Activated gamma-delta T cell treated with Interleukin-2 at 50 U/mL for 16 hours (primary cell): ENCODE measurements at places on chromosomes 7 and 10.

DNA sequence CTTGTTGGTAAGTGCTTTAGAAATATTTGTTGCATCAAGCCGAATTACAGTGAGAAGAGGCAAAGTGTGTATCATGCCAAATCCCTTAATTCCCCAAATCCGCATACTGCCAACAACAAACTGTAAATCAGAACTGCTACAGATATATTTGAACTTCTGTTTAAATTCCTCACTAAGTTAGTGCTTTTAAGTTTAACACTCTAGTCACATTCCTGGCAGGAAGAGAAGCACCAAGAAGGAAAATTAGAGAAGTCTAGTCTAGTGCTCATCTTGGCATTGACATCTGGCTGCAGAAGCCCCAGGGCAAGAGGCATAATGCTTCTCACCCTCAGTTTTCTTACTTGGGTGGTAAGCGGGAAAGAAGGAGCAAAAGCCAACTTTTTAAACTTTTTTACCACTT lies 343.5 kb downstream of the GPR37 start:
- DNase-seq, result no peak

DNA sequence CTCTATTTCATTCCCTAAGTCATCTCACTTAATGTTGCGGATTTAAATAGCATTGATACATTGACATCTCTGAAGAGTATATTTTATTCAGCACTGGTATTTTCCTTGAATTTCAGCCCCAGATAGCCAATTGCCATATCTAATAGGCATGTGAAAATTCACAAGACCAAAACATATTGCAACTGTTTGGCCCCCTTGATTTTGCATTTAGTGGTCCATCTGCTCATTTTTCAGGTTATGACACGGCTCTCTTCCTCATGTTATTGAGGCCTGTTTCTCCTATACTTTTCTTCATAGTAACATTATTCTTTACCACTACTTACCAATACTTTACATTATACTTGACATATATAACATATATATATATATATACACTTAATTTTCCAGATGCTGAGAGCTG lies 43.7 kb downstream of the MKLN1 start:
- no peak for DNase-seq

DNA sequence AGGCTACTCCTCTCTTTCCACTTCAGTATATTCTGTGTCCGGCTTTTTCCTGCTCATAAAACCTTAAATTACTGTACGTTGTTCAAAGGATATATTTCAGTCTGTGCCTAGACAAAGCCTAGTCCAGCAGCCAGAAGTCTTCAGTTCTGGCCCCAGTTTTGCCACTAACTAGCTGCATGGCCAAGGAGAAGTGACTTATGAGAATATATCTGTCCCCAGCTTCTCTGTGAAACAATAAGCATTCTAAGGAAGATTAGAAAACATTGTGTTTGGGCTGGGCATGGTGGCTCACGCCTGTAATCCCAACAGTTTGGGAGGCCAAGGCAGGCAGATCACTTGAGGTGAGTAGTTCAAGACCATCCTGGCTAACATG lies 105.0 kb upstream of the HDAC9 start:
- DNase-seq, result no peak

DNA sequence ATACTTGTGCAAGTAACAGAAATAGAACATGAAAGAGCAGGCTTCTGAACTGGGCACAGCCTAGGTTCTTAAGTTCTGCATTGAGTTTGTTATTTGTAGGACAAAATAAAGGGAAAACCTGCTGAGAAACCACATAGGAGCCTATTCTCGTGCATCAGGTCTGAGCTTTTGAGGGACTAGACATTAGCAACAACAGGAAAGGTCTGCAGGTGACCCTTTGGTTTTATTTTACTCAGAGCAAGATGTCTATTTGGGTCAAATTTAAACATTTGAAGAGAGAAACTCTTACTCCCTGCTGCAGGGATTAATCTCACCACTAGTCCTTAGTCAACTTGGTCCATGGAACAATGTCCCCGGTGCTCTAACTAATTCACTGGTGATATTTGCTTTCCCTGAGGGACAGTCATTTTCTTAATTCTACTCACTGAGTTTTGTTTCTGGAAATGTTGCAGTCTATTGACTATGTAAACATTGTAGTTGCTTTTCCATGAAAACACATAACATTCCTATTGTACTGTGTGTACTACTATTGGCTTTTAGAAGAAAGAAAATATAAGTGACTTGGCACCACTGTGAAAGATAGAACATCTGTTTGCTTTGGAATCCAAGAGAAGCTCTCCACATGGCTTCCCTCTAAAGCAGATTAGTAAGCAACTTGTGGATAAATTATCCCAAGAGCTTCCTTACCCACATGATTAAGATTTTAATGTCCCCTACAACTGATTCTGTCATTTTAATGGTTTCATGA lies 108.2 kb downstream of the CHRM2 start:
- DNase-seq, result no peak

- no peak for DNase-seq
Observed at GRCh38 chr10:81784111-81784597, 90.8 kb upstream of the NRG3 start.

DNA sequence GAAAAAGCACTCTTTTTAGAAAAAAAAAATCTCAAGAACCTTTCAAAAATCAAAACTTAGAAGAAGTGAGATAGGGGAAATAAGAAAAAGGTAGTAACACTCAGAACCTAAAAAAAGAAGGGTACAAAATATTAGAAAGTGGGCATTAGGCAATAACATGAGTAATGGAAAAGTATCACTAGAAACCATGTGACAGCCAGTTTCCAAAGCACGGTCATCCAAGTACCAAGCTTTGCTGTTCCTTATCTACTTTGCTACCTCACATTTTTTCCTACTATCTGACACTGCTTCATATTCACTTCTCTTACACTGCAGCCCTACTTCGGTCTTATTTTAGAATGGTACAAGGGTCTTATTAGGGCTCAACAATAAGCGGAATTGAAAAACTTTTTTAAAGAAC lies 30.3 kb downstream of the IMMP2L start:
- no peak for DNase-seq

GRCh38 chr10:121596689-121597503 lies 1.3 kb downstream of the FGFR2 start:
- DNase-seq, result no peak

DNA sequence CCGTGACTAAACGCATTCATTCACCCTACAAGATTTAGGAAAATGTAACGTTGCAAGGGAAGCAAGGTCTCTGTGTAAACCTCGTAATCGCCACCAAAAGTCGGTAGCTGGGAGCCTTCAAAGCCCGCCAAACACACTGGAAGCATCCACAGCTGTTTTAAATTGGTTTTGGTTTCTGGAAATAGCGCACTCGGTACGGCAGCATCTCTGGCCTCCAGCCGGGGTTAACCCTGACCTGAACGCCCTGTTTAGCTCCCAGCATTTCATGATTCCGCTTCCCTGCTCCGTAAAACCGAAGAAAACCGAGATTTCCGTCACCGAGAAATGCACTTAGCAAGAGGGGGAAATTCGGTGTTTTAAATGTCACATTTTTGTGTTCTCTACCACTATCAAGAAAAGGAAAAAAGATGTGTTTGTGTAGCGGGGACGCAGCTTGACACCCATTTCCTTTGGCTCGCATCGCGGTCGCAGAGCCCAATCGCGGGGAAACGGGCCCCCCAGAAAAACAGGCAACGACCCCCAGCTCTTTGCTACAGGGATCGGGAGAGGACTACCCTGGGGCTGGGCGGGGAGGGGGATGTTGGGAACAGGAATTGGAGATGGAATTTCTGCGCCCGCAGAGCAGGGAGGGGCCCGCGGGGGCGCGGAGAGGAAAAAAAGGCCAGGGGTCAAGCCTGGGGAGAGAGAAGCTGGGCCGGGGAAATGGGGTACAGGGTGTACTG lies 646 bp downstream of the SGCE start:
- DNase-seq, result no peak

DNA sequence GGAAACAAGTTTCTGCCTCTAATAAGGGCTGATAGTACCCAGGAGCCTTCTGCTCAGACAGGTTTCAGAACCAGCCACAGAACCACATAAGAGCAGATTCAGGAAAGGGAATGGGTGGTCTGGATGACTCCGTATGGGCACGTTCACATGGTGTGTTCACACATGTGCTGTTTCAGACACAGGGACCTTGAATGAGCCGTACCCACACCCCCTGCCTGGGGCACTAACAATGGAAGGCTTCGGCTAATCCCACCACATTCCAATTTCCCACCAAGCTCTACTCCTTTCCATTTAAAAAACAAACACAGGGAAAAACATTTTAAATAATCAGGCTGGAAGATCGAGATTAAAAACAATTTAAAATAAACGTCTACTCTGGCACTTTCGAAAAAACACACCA lies 217.3 kb downstream of the GRID1 start:
- no peak for DNase-seq

GRCh38 chr7:68121655-68122054 lies 1125.0 kb downstream of the TYW1 start:
- DNase-seq, result no peak

GRCh38 chr7:29421010-29421956 lies 142.4 kb upstream of the PRR15 start:
- DNase-seq, result no peak

DNA sequence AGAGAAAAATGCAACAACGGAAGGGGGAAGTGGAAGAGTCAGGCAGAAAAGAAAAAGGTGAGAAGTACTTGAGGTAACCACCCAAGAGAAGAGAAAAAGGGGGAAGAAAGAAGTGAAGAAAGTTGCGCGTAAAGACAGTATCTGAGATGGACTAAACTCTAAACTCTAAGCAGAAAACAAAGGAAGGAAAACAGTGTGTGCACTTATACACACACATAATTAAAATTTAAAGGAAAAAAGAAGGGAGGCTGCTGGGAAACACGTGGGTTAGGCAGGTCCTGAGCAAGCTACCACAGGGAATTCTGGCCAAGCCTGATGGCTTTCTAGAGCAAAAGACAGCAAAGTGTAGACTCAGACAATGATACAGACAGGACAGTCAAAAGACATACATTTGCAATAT lies 78.0 kb downstream of the UBE2H start:
- no peak for DNase-seq

DNA sequence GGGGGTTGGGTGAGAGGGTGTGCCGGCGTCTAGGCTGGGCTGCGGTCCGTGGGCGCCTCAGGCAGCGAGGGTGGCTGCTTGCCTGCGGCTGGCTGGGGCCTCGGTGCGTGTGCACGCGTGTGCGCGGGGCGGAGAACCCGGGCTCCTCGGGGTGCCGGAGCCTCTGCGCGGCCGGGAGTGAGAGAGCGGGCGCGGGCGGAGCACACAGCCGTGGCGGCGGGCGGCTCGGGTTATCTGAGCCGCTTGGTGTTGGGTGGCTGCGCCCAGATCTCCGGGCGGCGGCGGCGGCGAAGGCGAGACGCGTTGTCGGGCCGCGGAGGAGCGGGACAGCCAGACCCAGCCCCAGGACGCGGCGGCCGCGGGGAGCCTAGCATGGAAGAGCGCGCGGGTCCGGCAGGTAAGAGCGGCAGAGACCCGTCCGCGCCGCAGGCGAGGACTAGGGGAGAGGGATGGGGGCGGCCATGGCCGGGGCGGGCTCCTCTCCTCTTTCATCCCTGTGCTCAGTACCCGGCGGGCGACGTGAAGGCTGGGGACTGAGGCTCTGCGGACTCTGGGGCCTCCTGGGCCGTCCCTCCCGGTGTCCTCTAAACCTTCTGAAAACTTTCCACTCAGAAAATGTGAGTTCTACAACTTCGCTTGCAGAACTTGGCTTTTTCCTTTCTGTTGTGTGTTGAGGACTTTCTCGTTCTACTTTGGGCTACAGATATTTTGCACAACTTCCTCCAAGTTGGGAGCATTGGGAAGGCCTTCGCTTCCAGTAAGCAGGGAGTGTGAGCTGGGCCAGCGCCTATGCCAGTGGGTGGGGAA lies 9.8 kb upstream of the PAX2 start:
- DNase-seq, result no peak

DNA sequence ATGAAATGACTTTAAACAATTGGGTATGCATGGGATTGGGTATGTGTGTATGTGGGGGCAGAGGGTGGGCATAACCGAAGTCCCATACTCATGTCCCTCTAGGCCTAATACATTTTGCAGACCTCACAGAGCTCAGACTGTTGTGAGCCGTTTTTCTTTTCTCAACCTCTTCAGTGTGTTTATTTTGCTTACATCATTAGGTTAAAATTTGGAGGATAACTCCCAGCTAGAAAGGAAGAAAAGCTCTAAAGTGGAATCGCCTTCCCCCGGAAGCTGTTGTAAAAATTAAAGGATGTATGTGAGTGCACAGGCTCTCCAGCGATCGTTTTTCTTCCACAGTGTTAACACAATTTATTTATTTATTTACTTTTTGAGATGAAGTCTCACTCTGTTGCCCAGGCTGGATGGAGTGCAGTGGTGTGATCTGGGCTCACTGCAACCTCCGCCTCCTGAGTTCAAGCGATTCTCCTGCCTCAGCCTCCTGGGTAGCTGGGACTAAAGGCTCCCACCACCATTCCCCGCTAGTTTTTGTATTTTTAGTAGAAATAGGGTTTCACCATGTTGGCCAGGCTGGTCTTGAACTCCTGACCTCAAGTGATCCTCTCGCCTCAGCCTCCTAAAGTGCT lies 1.5 kb upstream of the H2AZ2 start:
- no peak for DNase-seq

- no peak for DNase-seq
Observed at GRCh38 chr10:8473205-8473604, 418.7 kb downstream of the GATA3 start.

DNA sequence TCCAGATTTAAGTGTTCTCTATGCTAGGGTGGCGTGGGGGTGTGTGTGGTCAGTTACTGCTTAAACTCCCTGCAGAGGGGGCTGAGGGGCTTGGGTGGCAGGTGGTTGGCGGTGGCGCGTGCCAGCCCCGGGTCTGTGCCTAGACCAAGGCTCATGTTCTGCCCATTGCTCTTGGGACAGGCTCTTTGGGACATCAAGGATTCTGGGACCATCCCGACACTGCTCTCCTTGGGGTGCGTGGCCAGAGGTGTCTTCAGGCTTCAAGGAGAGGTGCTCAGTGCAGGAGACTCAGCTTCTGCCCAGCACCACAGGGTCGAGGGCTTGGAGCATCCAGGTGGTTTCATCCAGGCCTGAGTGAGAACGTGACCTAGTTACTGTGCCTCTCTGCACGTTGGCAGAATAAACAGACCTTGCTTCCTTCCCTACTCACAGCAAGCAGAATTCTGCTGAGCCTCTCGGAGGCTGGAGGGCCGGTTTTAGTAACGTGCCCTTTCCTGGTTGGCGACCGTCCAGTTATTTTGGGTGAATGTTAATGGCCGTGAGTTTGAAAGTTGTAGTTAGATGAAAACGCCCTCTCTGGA lies 39.9 kb downstream of the CAMK1D start:
- DNase-seq, result no peak

- DNase-seq, result no peak
Observed at GRCh38 chr7:47513741-47514241, 68.1 kb downstream of the TNS3 start.

DNA sequence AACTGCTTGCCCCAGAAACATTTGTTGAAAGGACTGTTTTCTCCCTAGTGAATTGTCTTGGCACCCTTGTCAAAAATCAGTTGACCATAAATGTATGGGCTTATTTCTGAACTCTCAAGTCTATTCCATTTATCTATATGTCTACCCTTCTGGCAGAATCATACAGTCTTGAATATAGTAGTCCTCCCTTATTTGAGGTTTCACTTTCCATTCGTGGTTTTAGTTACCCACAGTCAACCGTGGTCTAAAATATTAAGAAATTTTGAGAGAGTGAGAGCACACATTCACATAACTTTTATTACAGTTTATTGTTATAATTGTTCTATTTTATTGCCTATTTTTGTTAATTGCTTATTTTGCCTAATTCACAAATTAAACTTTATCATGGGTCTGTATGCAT lies 17.4 kb upstream of the CEP41 start:
- no peak for DNase-seq
